ENCODE measurements at places on chromosomes 7 and 10.

DNA sequence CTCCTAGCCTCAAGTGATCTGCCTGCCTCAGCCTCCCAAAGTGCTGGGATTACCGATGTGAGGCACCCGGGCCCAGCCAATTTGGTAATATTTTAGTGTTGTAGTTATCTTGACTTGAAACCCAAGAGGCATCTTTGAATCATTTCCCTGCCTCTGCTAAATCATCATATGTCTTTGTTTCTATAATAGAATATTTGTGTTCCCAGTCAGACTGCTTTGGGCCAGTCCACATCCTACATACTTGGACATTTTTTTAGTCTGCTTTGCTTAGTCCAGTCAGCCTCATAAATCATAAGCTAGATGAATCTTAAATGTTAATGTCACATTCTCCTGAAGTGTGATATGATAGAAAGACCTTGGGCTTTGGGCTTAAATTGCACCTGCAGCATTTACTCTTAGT lies 5.9 kb downstream of the STAM start:
- DNase-seq, result no peak

DNA sequence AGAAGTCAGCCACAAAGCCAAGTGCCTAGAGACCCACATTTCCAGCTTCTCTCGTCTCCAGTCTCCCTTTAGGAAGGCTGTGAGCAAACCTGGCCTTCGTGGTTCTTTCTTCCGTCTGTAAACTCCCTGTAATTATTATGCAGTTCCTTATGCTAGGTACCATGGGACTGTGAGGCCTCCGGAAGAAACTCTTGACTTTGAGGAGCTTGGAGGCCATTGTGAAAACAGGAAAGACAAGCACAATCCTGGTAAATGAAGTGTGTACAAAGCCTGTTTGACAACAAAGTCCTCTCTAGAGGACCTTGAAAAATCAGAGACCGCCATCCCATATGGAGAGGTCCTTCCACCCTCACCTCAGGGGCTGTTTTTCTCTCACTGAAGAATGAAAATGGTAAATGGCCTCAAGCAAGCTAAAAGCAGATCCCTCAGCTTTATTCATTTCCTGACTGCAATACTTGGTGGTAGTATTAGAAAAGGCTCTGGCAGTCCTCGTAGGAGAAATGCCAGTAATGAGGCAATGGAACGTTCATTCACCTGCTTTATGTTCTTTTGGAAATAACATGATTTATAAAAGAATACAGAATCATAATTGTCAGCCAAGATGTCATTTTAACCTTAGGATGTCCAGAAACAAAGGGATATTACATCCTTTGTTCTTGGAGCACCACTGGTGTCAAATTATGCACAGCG lies 926.4 kb downstream of the LRMDA start:
- DNase-seq, result no peak

DNA sequence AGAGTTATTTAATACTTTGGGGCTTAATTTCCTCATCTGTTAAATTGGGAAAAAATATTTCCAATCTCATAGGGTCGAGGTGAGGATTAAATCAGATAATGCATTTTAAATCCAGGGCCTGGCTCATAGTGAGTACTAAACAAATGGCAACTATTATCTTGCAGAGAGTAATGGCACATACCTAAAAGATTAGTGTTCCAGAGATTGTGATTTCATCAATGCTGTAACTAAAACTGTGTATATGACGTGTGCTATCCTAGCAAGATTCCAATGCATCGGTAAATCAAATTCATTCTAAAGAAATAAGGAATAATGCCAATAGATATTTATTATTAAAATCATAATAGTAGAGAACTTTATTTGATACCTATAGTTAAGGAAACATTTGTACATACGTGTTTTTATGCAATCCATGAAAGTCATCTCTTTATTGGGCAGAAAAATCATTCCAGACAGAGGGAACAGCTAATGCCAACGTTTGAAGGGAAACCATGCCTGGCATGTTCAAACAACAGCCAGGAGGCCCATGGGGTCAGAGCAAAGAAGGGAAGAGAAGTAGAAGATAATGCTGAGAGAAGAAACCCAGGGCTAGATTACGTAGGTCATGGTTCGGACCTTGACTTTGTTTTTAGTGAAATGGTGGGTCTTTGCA lies 174.8 kb upstream of the AGR3 start:
- DNase-seq, result no peak

- no peak for DNase-seq
These were observed 666.2 kb upstream of the CELF2 start for GRCh38 chr10:10351451-10351850.

DNA sequence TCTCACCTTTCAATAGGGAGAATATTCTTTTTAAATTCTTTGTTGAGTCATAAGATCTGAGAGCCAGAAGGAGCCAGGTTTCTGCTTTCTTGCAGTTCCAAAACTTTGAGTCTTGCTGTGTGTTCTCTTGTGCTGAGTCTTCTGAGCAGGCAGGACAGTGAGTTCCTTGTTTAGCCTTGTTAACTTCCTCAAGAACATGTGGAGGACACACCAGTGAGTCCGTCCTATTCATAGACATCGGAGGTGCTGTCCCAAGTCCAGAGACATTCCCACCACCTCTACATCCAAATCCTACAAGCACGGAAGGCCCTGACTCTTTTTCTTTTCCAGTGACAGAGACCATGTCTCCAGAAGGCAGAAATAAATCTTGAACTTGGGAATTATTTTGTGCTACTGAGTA lies 135.2 kb upstream of the AGK start:
- no peak for DNase-seq

GRCh38 chr10:114272696-114273095 lies 33.6 kb downstream of the VWA2 start:
- DNase-seq, result no peak

Measured in SK-N-DZ (cell line).